ENCODE measurements at places on chromosomes 6 and 20.

- no peak for DNase-seq
Observed at GRCh38 chr6:20661721-20662120, 127.5 kb downstream of the CDKAL1 start.

DNA sequence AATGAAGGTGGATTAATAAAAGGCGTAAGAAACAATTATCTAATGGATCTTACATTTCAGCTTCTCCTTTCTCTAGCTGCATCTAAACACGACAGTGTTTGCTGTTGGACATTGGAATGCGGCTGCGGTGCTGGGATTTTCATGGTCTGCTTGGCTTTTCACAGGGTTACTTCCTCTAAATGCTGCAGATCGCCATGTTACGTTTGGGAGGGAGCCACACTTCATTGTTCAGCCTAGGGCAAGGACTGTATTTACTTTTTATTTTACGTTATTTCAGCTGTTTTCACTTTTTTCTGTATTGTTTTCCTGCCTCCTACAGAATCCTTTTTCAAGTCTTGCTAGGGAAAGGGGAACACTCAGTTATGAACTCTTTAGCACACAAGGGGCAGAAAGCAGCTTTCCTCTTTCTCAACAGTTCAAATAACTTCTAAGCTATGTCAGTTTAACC is 97.9 kb upstream of the MTHFD1L start:
- no peak for DNase-seq

- DNase-seq = no peak
Observed at GRCh38 chr6:163311830-163312229, 102.7 kb upstream of the QKI start.

DNA sequence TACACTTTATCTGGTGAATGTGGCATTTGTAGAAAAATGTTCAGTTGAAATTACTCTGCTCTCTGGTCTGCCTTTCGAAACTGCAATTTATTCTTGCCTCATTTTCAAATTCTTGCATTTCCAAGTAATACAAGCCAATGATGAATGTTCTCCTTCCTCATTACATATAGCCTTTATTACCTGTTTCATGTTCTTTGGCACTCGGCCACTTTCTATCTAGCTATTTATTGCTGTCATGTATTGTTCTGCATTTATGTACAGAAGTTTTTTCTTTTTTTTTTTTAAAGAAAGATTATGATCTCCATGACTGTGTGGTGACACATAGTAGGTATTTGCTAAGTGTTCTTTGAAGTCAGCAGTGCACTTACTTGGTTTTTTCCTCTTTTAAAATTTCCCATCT is 261.4 kb downstream of the ZFAND3 start:
- no peak for DNase-seq

DNA sequence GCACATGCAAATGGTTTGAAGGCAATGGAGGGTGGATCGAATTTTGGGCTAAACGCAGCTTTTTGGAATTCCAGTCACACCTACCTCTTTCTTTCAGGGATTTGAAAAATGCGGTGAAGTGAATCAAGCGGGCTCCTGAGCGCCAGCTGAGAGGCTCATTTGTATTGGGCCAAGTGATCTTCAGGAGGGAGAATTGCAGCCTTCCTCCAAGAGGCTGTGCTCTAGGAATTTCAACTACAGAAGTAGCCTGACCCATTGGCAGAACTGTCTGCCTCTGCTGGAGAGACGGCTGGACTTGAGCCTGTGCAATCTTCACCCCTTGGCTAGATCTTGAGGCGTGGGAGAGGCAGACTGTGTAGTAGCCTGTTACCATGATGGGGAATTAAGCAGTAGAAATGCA is 5.7 kb upstream of the TIAM2 start:
- DNase-seq = no peak

DNA sequence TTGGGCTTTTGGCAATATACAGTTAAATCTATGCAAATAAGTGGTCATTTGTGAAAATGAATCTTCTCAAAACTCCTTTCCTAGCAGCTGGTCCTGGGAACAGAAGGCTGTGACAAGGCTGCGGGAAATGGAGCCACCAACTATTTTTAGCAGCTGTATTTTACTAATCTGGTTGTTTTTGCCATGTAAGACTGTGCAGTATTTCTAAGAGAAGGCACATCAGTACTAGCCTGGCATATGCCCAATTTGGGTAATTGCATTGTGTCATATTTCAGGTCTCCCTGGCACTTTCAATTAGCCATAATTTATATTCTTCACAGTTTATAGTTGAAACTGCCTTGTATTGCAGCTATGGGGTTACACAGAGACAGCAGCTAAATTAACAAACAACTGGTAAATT is 109.6 kb downstream of the MANEA start:
- DNase-seq = no peak

GRCh38 chr6:48151142-48151541 is 40.1 kb upstream of the PTCHD4 start:
- DNase-seq = no peak

DNA sequence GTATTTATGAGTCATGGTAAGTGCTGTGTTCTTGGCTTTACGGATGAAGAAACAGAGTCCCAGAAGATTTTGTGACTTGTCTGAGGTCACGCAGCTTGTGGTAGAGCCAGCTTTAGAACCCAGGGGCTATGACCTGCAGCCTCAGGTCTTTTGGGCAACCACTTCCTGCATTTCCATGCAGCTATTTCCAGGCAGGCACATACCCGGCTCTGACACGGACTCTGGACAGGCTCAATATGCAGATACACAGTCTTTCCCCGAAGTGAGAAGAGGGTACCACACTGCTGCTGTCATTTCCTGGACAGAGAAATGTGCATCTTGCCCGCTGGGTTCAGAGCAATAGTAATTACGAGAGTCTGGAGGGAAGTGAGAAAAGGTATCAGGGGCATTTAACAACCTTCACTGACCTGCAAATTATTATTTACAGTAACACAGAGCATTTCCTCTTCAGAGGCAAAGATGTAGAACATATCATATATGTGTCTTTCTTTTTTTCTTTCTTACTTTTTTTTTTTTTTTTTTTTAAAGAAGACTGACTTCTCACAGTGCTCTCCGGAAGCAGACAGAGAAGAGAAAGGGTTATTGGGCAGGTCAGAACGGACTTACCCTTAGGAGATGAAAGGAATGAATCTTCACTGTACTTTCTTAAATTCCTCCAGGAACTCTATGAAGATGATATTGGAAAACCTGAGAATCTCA is 185.1 kb downstream of the CLIC5 start:
- DNase-seq = no peak

- no peak for DNase-seq
Observed at GRCh38 chr20:33621717-33622400, 40.3 kb upstream of the C20orf144 start.

DNA sequence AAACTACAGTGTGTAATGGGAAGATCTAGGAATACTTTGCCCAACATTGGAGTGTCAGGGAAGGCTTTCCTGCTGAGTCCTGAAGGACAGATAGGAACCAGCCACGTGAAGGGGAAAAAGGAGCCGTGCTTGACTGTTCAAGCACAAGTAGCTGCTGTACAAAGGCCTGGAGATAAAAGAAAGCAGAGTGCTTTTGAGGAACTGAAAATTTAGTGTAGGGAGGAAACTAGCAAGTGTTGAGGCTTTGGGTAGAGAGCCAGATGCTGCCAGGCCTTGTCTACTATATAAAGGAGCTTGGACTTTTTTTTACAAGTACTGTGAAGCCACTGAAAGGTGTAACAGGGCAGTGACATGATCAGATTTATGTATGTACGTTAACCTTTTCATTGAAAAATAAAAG is 39.0 kb downstream of the DSE start:
- DNase-seq = no peak

DNA sequence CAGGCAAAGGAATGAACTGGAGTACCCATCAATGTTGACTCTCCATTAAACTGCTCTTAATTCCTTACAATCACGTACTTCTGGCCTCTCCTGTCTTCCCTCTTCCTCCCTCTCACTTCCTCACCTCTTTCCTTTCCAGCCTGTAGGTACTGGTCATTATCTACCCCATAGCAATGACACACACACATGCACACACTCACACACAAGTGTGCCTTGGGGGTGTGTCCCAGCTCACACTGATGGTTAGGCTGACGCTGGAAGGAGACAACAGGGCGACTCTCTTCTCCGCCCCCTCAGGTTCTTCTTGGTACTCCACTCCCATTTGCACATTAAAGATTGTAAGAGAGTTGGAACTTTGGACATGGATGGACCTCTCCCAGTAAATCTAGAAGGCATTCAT is 14.0 kb upstream of the SERPINB9 start:
- DNase-seq = no peak

GRCh38 chr6:53854843-53855567 is 60.2 kb downstream of the LRRC1 start:
- no peak for DNase-seq

DNA sequence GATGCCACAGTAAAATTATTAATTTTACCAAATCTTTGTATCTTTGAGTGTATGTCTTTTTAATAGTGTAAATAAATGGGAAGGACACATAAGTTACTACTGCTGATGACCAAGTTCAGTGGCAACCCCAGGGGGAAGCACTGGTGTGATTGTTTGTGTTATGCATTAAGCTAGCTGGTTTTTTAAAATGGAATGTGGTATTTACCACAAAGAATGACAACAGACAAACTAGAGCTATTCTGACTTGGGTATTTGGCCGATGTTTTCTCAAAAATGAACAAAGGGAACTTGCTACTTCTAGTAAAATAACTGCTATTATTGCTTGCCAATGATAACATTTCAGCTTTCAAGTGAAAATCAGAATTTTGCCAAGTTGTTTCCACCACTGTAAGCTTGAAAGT is 2.9 kb downstream of the FNDC1 start:
- DNase-seq = no peak

DNA sequence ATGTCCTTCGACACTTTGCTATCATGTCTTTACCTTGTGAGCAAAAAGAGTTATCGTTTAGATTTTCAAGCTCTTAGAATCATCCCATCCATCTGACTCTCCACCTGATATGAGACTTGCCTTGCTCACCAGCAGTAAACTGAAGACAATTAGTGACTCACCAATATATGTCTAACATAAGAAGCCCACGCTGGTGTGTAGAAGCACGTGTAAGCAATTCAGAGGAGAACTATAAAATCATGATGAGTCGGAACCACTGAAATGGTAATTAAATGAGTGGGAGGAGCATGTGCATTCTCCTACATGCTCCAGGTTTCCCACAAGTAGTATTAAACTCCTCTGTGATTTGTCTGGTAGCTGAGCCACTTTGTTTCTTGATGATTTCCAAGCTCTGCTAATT is 181.6 kb upstream of the RNF217 start:
- no peak for DNase-seq

GRCh38 chr6:157436219-157436943 is 55.4 kb downstream of the ZDHHC14 start:
- no peak for DNase-seq

DNA sequence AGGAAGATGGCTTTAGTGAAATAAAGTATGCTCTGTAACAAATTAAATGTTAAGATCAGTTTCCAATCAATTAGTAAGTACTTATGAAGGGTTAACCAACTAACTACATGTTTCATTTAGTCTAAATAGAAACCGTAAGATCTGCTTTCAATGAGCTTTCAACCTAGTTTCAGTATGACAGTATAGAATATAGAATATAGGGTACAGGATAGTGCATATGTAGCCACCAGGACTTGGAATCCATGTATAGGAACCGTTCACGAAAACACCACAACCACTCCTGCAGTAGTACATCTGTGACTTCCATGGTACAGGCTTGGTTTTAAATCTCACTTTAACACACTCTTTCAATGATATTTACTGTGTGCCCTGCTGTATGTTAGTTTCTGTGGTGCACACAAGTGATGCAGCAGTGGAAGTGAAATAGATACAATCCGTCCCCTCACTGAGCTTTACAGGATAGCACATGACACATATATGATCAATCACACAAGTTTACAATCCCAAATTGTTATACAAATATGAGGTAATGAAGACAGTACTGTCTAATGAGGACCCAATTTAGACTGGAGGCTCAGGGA is 479.7 kb upstream of the MARCKS start:
- no peak for DNase-seq

GRCh38 chr20:19605786-19606485 is 152.1 kb upstream of the RIN2 start:
- DNase-seq = no peak

DNA sequence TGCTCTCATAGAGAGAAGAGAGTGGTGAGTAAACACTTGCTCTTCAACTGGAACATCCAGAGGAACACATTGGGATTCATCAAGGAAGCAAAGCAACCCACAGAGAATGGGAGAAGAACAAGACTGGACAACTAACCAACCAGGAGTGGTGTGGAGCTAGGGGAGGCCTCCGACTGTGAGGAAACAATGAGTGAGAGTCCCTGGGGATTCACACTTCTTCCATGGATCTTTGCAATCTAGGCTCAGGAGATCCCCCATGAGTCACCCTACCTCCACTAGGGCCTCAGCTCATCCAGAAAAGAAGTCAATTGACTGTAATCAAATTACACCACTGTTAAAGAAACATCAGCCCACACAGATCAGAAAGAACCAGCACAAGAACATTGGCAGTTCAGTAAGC is 42.3 kb upstream of the CLVS2 start:
- DNase-seq = no peak

DNA sequence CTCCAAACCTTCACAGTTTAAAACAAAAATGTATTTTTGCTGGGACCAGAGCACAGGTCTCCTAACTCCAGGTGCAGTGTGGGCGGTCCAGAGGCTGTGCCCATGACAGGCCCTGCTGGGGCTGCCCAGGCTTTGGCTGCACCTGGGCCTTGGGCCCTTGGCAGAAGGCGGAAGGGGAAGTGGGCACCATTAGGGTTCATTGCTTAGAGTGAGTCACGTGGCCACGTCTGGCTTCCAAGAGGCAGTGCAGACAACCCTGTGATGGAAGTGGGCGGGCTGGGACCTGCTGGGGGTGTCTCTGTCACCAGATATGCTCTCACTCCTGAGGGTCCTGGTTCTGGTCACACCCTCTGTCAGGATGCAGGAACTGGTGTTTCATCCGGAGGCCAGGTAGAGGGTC is 302.2 kb downstream of the QKI start:
- no peak for DNase-seq

DNA sequence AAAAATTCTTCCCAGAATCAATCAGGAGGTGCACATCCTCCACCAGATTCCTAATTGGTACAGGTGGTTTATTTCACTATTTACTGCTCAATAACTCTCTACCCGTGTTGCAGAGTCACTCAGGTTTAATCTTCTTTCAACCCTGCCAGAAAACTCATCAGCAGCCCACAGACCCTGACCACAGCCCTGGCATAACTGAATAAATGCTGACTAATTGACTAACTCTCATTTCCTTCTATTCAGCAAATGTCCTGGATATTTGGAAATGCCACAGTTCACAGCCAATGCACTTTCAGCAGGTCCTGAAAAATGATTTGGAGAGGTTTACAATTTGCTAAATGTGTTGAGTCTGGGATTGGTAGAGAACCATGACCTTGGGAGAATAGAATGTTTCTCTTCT is 62.3 kb downstream of the TRMT6 start:
- no peak for DNase-seq

DNA sequence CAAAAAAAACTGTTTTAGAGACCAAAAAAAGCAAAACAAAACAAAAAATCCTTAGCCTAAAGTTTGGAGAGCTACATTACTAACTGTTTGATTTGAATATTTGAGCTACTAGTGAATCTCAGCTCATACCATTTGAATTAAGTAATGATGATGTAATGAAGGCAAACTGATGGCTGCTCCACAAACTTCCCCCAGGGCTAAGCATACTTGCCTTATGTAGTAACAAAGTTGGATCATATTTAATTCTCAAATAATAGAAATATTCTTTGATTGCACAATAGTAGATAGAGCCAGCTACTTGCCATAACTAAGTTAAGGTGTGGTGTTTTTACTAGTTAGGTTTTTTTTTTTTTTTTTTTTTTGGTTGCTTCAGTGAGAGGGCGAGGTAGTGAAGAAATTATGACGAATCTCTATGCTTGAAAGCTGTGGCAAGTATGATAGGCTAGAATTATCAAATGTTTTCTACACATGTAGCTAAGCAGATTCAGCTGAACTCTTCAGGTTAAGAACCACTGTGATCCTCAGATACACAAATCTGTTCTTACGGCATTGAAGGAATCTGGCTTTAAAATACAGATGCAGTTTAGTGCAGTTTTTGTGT is 2.9 kb downstream of the RAB32 start:
- no peak for DNase-seq
